Stimulated activated CD8-positive, alpha-beta memory T cell treated with anti-CD3 and anti-CD28 coated beads, Interleukin-4, amount 100 ng/mL, for 4 hours (primary cell): ENCODE measurements at places on chromosomes 12 and 14.

GRCh38 chr12:52681526-52682380 is 1.5 kb upstream of the KRT1 start:
- no peak for DNase-seq

DNA sequence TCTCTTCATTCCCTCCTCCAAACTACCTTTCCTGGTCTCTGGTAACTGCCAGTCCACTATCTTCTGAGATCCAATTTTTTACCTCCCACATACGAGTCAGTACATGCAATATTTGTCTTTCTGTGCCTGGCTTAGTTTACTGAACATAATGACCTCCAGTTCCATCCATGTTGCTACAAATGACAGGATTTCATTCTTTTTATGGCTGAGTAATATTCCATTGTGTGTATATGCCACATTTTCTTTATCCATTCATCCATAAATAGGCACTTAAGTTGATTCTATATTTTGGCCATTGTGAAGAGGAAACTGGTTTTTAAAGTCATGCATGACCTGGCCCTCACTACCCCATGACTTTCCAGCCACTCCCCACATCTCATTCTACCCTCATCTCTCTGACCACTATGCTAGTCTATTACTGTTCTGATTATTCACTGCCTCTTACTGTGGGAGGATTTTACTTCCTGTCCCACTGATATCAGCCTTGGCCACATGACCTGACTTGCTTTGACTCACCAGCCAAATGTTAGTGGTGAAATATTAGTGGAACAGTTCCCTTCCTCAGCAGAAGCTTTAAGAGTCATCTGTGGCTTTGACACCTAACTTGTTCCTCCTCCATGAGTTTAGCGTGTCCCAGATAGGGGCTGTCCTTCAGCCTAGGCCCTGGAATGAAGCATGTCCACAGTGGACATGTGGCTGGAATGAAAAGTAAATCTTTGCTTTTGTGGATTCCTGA is 52.2 kb downstream of the GOLGA5 start:
- DNase-seq, result no peak

DNA sequence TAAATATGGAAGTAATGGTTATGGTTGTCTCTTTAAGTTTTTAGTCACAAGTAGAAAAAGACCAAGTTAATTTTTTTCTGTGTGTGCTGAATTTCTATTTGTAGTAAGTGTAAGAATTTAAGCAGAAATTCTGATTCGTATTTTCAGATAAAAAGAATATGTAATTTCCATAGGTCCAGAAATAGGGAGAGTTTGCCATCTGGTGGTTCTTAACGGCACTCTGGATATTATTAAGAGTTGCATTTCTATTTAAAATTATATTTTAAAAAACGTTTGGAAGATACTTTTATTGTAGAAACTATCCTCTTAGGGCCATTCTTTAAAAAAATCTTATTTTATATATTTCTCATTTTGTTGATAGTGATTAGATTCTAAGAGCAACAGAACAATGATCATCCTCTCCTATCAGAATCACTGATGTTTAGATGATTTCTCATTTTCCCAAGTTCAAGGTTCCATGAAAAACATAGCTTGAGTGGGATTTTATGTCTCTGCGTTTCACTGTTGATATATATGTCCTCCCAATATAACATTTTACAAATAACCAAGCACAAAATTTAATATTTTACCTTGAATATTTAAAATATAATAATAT is 88.3 kb downstream of the LRRK2 start:
- no peak for DNase-seq

- no peak for DNase-seq
These were observed 1.0 kb downstream of the EPYC start for GRCh38 chr12:91003737-91004136.

DNA sequence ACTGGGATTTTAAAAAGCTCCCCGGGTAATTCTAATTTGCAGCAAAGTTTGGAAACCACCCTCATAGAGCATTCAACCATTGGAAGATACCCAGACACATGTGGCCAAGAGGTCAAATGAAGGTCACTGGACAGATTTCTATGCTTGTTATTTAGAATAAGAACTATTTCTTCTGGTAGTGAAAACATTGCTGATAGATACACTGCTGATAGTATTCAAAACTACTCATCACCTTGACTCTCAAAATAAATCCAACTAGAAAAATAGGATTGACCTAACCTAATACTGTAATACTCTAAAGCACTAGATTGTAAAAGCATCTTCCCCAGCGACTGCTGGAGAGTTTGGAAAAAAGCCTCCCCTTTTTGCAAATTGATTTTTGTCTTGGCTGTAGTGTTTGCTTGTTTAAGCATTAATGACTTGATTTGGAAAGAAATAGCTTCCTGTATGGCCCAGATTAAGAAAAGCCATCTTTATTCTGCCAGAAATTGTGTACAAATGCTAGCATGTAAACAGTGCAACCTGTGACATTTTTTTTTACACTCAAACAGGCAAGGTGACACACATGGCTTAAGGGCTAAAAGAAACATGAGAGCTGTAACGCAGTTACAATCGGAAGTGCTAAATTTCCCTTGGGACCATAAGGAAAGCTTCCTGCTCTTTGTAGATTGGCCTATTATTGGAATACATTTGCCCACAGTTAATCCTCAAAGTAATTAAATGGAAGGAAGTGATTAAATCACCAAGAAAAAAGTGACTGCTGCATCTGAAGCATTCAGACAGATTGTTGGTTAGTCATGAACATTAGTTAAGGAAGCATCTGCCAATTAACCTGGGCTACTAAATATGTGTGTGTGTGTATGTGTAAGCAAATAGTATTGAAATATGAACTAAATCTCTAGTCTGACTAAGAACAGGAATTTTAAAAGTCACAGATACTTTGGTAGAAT is 356.5 kb upstream of the ATP2B1 start:
- no peak for DNase-seq

DNA sequence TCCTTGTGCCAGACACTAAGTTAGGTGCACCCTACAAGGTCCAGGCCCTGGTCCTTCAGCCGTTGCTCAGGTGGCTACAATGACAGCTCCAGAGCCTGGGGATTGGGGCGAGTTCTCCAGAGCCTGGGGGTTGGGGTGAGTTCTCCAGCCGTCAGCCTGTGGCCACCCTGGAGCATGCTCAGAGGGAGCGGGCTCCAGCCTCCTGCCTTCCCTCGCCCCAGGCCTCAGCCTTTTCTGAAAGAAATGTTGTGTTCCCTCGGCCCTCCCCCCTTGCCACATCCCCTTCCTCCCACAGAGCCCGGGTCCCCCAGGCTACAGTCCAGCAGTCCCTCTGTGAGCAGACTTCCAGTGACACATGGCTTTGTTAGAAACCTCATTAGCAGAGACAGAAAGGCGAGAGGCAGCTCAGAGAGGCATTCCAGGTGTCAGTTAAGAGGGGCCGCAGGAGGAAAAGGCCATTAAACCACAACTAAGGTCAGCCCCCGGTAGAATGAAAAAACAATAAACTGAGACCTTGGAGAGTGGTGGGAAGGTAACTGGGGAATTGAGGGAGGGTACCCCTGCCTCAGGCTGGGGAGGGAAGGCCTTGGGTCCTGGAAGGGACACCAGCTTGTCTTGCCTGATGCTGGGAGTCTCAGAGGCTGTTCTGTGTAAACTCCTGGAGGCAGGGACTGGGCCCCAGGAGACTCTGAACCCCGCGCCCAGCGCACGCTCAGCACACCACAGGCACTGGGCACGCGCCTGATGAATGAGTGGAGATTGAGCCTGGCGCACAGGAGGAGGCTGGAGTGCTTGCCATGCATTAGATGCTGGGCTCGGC is 23.1 kb upstream of the COL2A1 start:
- DNase-seq, result no peak

GRCh38 chr14:96077983-96078624 is 38.9 kb downstream of the C14orf132 start:
- no peak for DNase-seq
